ENCODE measurements at places on chromosomes 3 and 15.
A peak's percentile ranks its signal among the peaks of the same experiment; 100 is the strongest.

- no peak for DNase-seq
Observed at GRCh38 chr3:195072916-195073564, 197.9 kb downstream of the XXYLT1 start.

GRCh38 chr3:157420606-157421130, 16.0 kb upstream of the PTX3 start:
- DNase-seq, result no peak

- peak; percentile 88 for DNase-seq
Observed at GRCh38 chr15:69092159-69092558, 68.3 kb upstream of the GLCE start.

GRCh38 chr15:75063338-75063737, 39.9 kb downstream of the PPCDC start:
- DNase-seq, result no peak

GRCh38 chr15:77659350-77660321, 26.9 kb upstream of the LINGO1 start:
- peak; percentile 93 for DNase-seq

- DNase-seq, result peak; percentile 90
Observed at GRCh38 chr15:52078876-52079700, 33.5 kb downstream of the BCL2L10 start.

DNA sequence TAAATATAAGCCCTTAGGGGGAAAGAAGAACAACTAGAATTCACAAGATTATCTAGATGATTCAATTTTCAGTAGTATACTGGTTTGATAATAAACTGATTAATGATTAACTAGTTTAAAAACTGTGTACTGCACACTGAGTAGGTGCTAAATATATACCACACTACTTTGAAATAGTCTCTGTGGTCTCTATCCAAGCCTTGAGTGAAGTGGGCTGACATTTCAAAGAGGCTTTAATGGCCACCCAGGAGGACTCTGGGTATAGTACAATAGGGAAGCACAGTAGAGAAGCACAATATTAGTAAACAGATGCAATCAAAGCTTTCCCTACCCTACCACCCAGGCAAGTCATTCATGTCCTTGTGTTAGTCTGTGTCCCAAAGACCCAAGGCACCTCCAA, 46.7 kb downstream of the FILIP1L start:
- DNase-seq, result no peak

- DNase-seq, result peak; percentile 75
Observed at GRCh38 chr3:196192036-196192523, 19.1 kb downstream of the ZDHHC19 start.

DNA sequence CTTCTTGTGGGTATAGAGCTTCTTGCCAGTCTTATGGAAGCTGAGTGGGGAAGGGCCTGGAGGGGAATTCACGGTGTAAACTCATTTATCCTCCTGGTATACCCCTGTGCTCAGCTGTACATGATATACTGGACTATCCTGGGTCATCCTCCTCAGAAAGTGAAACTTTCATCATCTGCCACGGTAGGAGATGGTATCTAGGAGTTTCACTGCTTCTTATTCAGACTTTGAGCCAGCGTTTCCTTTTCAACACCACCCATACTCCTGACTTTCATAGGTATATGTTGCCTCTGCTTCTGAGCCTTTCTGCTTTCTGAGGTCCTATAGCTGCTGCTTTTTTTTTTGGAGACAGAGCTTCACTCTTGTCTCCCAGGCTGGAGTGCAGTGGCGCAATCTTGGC, 15.6 kb downstream of the SENP5 start:
- no peak for DNase-seq

- peak; percentile 16 for DNase-seq
Observed at GRCh38 chr15:91950631-91951329, 97.3 kb downstream of the SLCO3A1 start.

- DNase-seq, result no peak
Observed at GRCh38 chr3:112769286-112769978, 77.2 kb downstream of the CD200R1L start.

GRCh38 chr15:36886701-36887100, 213.6 kb downstream of the MEIS2 start:
- DNase-seq, result no peak

DNA sequence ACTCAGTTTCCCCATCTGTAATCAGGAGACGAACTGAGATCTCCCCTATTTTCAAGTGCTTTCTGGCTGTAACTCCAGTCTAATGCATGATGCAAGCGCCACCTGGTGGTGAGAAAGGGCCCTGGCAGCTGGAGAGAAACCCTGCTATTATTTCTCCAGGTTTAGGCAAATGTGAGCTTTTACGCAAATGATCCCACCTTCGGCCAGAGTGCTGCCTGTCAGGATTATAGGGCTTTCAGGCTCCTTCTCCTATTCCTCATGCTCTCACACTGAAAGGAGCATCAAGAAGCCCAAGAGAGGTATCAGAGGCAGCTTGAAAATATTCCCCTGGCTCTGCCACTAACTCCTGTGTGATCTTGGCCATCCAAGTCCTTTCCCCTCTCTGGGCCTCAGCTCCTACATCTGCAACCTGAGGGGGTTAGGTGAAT, 93.9 kb upstream of the RASGRF1 start:
- peak; percentile 85 for DNase-seq

- no peak for DNase-seq
Observed at GRCh38 chr15:58142827-58143461, 4.8 kb downstream of the AQP9 start.

- no peak for DNase-seq
Observed at GRCh38 chr3:175005193-175005592, 146.1 kb downstream of the NAALADL2 start.

DNA sequence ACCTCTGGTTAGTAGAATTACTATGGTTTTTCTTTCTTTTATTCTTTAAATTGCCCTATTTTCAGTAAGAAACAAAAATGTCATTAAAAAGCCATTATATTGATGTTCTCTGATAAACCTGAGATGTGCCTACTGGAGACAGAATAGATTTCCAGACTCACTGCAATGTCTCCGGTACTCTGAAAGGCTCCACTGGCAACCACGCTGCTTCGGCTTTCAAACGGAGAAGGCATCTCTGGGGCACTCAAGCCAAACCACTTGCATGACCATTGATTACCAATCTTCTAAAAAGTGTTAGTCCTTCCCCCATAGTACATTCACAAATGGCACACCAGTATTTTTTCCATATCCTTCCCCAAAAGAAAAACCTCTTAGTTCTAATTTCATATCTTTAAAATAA, 82.6 kb downstream of the CBLB start:
- no peak for DNase-seq

DNA sequence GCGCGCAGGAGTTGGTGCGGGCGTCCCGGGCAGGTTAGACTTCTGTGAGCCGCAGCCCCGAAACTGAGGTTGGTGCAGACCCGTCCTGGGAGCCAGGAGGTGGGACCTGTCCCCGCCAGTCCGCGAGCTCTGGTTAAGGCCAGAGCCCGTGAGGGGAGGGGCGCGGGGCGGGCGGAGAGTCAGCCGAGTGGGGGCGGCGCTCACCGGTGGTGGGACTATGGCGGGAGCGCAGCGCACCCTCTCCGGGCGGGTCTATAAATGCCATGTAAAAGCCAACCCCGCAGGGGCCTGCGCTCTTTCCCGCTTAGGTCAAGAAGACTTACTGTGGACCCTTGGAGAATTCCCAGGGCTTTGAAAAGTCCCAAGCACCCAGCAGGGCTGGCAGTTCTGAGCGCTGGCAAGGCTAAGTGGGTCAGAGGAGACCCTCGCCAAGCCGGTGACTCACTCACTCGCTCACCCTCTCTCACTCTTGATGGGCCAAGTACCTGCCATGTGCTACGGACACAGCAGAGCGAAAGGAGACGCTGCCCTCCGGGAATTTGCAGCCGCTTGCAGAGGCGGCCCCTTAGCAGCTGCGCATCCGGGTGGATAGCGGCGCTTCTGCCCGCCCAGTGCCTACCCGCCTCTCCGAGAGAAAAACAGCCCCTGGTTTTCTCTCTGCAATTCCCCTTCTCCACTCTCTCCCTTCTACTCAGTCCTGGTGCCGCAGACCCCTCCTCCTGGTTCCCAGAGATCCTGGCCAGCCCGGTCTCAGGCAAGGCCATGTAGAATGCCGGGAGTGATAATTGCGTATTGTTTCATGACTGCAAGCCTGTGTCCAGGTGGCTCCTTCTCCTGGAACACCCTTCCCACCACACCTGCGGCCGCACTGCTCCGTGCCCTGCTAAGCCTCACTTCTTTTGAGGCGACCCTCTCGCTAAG, at the start of gene ALDH1L1:
Gene ALDH1L1 (minus strand): TSS at position 110 of the 921 bp plus-strand sequence. CDS start 19,607 bp downstream, outside the sequence.
- no peak for DNase-seq

DNA sequence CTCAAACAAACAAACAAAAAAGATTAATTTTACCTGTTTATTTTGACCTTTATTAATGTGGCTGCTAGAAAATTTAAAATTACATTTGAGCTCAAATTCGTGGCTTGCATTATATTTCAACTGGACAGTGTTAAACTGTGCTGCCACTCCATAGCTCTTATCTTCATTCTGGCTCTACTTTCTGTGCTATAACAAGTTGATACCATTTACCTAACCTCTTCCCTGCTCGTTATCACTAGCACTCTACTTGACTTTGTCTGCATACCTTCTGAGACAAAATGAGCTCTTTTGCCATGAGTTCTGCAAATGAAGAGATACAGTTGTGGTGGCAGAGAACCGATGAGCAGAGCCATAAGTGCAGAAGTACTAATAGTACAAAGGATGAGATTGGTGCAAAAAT, 26.4 kb downstream of the MINDY2 start:
- no peak for DNase-seq

- no peak for DNase-seq
Observed at GRCh38 chr3:24135280-24135679, 190.2 kb downstream of the NR1D2 start.

All from hematopoietic multipotent progenitor cell treated with erythropoietin and hydrocortisone succinate and interleukin-3 and kit ligand, for 6 days (in vitro differentiated cells).